Mononuclear cell (primary cell): ENCODE measurements at places on chromosomes 11 and 22. TPM values are rescaled to one million over a fixed set of nuclear protein-coding genes. Genes with fewer than 3 reads are reported as not detected.

NTM gene
- total RNA-seq: not detected

TRIM21 gene
- 22.0 TPM for total RNA-seq

CARD10 gene
- not detected for total RNA-seq

RFPL2 gene
- 0.10 TPM for total RNA-seq

OTUB1 gene
- 33.6 TPM for total RNA-seq

RAB3IL1 gene
- total RNA-seq: not detected

SCN2B gene
- total RNA-seq: not detected

GAS2L1 gene
- 7.9 TPM for total RNA-seq

AIFM3 gene
- total RNA-seq: 5.2 TPM

CDHR5 gene
- total RNA-seq: 0.10 TPM
